ENCODE measurements at places on chromosomes 3 and 15.
A peak's percentile ranks its signal among the peaks of the same experiment; 100 is the strongest.

- no peak for DNase-seq
These were observed 2.7 kb downstream of the RYR3 start for GRCh38 chr15:33313491-33313890.

- peak; percentile 84 for DNase-seq
These were observed 159.1 kb downstream of the P3H2 start for GRCh38 chr3:189961522-189962161.

- DNase-seq, result peak; percentile 62
These were observed 52.3 kb downstream of the WNT5A start for GRCh38 chr3:55434789-55435188.

DNA sequence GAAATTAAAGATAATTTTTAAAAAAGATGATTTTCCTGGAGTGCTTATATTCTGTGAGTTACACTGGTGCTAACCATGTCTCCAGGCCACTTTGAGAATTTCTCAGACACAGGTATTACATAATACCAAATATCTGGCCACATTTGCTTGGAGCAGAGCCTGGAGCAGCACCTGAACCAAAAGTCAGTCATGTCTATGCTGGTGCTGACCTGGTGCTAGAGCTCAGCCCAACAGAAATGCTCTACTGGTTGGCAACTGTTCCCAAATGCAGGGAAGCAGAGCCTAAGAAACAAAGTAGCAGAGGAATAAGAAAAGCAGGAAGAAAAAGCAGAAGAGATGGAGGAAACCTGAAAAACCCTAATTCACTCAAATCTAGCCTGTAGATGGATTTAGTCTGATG is 135.7 kb upstream of the SLC7A14 start:
- DNase-seq, result no peak

- no peak for DNase-seq
These were observed 58.5 kb downstream of the LIPC start for GRCh38 chr15:58490086-58490887.

DNA sequence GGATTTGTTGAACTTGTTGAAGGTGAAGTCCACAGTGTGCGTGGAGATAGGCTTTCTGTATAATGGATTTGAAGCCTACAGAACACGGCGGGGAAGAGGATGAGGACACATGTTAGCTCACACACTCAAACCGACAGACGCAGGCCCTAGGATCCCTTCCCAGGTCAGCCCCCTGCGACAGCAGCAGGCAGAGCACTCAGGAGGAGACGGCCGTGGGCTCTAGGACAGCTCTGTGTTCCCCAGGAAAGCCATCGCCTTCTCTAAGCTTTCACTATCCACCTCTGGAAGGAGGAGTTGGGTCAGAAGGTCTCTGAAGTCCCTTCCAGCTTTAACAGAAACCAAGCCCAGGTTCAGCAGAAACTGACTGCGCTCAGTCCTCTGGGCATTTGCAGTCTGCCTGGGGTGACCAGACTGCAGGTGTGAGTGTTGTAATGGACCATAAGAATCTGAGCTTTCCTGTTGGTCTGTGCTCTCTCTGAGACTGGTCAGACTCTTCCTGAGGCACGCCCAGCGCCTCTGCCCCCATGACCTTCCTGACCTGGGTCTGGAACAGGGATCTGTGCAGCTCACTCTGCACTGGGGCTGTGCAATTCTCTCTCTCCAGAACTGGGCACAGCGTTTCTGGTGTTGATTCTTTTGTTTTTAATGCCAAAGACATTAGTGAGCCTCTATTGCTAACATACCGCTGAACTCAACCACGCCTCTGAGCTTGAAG is 33.5 kb downstream of the UMPS start:
- DNase-seq, result no peak

DNA sequence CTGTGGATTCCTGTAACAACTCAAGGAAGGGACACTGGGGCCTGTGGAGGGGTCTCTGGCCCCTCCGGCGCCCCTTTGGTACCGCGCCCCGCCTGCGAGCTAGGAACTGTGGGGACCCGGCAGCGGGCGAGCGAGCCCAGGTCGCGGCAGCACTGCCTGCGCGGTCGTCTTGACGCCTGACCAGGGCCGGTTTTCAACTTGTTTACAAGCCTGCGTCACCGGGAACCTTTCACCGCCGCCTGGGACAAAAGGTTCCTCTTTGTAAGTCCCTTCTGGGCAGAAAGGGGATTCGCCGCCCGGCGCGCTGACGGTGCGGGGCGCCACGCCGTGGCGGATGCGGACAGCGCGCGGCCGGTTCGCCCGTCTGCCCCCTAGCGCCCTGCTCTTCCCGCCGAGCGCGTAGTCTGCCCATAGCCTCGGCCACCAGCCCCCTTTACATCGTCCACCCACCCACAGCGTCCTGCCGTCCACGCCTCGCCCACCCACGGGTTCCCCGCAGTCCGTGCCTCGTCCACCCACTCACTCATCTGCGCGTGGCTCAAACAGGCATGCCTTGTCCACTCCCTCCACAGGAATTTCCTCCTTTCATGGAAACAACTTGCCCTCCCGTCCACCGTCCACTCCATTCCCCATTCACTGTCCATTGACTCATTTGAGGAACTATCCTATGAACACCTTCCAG is 5.5 kb upstream of the CFAP100 start:
- DNase-seq, result peak; percentile 88

- no peak for DNase-seq
These were observed 40.0 kb downstream of the ATP2C1 start for GRCh38 chr3:130933801-130934345.

GRCh38 chr15:92001307-92001706 is 147.8 kb downstream of the SLCO3A1 start:
- no peak for DNase-seq

- DNase-seq, result no peak
These were observed 236.6 kb downstream of the MFSD1 start for GRCh38 chr3:159038405-159038804.

- DNase-seq, result peak; percentile 83
These were observed 15.2 kb downstream of the SSUH2 start for GRCh38 chr3:8629151-8630021.

- no peak for DNase-seq
These were observed 602.4 kb downstream of the UNC13C start for GRCh38 chr15:54580643-54581042.

DNA sequence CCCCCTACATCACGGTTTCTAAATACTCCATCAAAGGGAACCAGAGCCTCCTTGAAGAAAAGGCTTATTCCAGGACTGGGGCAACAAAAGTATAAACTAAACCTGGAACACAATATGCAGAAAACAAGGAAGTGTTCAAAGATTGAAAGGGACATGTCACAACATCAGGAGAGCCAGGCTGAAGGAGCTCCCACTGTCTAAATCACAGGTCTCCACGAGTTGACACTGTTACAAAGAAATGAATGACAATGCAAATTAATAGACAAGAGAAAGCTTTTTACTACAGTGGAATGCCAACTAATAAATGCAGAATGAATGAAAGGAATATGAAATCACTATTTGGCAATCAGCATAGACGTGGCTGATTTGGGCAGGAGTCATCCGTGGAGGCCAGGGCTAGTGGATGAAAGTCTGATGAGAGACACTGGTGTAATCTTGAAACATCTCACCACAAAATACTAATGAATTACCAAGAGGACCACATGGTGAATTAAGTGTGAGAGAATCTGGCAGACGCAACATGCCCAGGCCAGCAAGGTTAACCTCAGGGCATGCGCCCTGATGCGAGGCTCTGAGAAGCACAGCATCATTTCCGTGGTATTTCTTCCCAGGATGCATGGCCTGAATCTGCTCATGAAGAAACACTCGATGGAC is 123.8 kb upstream of the TJP1 start:
- peak; percentile 60 for DNase-seq

DNA sequence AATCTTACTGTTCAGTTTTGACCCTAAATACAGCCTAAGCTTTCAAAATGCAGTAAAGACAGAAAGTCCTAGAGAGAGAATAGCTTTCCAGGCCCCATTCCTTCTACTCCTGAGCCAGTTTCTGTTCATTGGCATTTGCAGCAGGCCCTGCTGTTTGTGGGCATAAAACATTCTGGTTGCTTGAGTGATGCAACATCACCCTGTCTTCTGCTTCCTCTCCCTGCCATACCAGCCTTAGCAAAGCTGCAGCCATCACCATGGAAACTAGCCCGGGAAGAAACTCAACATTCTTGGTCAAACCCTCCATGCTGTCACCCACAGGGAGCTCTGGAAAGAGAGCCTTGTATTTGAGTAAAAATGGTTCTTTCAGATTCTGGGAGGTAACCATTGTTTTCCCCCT is 325.7 kb downstream of the MAGI1 start:
- DNase-seq, result peak; percentile 47

- no peak for DNase-seq
These were observed 181.7 kb downstream of the LPP start for GRCh38 chr3:188335656-188336055.

- no peak for DNase-seq
These were observed 31.8 kb downstream of the PLXNA1 start for GRCh38 chr3:127014536-127015281.

DNA sequence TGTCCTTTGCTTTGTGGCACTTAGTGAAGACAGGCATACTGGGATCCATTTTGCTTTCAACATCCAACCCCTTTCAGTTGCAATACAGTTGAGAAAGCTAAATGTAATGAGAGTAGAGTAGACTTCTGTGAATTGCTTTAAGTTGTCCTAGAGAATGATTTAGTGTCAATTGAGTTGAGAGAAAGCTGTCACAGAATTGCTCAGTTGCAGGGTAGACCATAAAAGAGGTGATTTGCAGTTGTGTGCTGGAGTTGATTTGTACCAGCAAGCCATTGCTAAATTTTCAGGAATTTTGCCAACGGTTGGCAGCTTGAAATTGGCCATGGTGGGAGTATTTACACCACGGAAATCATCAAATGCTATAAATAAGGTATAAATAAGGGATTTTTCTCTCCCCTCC is 2.2 kb downstream of the ABHD5 start:
- DNase-seq, result no peak

- DNase-seq, result peak; percentile 56
These were observed 315.3 kb upstream of the UBE2E2 start for GRCh38 chr3:22887664-22888291.

- no peak for DNase-seq
These were observed 98.7 kb downstream of the SLCO3A1 start for GRCh38 chr15:91952216-91952615.

DNA sequence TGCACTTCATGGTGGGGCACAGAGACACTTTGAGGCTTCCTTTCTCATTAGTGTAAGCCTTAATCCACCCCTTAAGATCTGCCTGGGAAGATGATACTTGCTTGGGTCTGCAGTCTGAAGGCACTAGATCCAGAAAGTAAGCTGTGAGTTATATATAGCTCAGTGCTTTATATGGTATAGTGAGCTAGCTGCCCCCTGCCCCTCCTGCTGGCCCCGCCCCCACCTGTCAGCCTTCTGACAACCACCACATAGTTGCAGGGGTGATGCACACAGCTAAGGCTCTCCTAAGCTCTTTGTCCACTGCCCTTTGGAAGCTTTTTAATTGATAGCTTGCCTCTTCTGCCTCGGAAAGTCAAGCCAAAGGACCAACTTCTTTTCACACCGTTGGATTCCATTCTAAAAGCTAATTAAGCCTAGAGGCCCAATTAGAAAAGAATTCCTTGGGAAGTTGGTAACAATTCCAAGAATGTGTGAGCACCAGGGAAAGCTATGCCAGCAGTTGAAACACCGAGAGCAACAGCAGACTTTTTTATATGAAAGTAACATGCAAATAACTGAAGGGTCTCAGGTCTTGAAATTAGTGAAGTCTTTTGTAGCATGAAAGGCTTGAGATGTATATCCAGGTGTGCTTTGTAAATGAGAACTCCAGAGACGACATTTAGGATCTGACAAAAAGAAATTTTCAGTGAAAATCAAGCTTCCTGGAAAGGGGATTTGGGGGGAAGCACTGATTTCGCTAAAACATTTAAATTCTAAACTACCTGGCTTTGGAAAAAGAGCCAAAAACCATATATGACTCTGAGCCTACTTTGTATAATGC is 2.3 kb downstream of the TPM1 start:
- no peak for DNase-seq

GRCh38 chr15:80188251-80188650 is 35.5 kb downstream of the FAH start:
- DNase-seq, result peak; percentile 21

DNA sequence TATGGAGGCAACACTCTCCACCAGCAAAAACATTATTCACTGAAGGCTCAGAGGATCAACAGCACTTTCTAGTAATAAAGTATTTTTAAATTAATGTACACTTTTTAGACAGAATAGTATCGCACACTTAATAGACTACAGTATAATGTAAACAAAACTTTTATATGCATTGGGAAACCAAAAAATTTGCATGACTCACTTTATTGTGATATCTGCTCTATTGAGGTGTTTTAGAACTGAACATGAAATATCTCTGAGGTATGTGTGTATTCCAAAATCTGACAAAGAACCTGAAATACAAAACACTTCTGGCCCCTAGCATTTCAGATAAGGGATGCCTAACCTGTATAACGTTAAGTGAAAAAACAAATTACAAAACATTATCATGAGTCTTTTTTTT is 99.7 kb downstream of the PRICKLE2 start:
- no peak for DNase-seq

GRCh38 chr3:99818818-99819217 is 1.2 kb downstream of the CMSS1 start:
- no peak for DNase-seq

All from fibroblast of mammary gland (primary cell).